Hepatocyte (in vitro differentiated cells): ENCODE measurements at places on chromosomes 5 and 9.

DNA sequence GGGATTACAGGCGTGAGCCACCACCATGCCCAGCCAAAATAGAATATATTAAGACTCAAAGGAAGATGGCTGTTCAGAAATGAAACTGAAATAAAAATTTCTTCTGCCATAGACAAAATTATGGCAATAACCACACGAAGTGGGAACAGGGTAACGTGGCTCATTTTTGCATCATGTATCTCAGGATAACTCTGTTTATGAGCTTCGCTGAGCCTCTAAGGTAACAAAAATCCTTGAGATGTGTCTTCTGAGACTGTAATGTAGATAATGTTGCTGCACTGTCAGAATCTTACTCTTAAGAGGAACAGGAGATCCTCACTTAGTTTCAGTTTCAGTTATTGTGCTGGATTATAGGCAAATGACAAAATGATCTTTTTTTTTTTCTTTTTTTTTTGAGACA lies 153.8 kb downstream of the GOLPH3 start:
- DNase-seq, result no peak

DNA sequence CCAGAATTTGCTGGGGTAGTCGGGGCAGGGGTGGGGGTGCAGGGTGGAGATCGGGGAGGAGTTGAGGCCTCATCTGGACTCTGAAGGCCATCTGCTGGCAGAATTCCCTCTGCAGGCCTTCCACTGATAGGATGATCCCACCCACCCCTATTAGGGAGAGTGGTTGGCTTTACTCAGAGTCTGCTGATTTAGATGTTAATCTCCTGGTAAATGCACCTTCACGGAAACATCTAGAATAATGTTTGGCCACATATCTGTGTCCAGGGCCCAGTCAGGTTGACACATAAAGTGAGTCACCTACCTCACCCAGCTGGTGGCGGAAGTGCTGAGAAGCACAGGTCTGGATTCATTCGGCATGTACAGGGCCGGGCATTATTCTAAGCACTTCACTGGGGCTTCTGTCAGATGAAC lies 50.0 kb downstream of the DAPK1 start:
- DNase-seq, result peak; percentile 76

- DNase-seq, result no peak
These were observed 220.8 kb downstream of the DIRAS2 start for GRCh38 chr9:90421786-90422185.

DNA sequence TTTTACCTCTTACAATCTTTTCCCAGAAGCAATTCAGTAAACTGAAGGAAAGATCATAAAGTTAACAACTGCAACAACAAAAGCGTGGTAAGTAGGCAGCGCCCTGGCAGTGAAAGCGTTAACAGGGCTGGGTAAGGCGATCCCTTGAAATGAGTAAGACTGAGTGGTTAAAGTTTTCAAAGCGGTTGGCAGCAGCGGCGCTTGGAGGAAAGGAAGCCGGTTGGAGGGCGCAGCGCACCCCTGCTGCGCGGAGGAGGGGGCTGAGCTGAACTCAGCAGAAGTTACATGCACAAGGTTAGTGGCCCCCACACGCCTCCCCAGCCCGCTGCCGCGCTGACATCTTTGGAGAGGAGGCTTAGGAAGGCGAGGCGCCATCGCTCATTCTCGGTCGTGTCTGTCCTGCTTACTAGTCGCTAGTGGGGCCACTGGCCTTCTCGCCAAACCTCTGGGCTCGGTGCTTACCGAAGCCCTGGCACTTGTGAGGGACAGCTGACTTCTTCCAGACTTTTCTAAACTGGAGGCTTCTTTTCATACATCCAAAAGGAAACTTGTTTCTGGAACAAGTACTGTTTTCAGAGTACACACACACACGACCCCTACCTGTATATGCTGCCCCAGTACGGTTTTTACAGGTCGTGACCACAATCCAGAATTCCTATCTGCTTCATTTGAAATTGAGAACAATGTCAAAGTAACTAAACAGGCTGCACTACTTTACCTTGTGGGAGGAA lies at the start of gene SH3RF2:
SH3RF2 (plus strand) TSS at position 178 of the 731 bp plus-strand sequence. CDS start 1,351 bp downstream, outside the sequence.
- peak; percentile 85 for DNase-seq

- DNase-seq, result no peak
These were observed 84.9 kb upstream of the GLIS3 start for GRCh38 chr9:4384750-4385149.

- DNase-seq, result no peak
These were observed 26.8 kb upstream of the SLC12A7 start for GRCh38 chr5:1138445-1139245.

DNA sequence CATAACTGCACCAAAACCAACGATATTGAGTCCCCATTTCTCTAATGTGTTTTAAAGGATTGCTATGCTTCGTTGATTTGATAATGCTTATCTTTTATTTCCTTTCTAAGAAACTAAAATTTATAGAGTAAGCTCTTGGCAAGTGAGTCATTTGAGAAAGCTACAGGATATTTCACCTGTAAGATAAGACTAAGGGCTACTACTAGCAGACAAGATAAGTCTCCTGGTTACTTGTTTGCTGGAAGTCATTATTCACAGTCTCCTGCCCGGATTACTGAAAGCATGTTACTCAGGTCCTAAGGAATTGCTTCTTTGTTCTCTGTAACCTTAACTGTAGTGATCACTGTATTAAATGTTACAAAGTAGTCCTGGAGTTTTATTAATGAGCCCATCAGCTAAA lies 315.9 kb upstream of the RASA1 start:
- no peak for DNase-seq

GRCh38 chr5:97338729-97339128 lies 155.7 kb upstream of the RIOK2 start:
- no peak for DNase-seq

- no peak for DNase-seq
These were observed 105.1 kb downstream of the MSX2 start for GRCh38 chr5:174829511-174829864.

GRCh38 chr9:86730163-86730928 lies 217.0 kb downstream of the GAS1 start:
- no peak for DNase-seq

- peak; percentile 71 for DNase-seq
These were observed 144.9 kb downstream of the MYO10 start for GRCh38 chr5:16791036-16791705.

- DNase-seq, result no peak
These were observed 40.0 kb upstream of the MYO10 start for GRCh38 chr5:16975950-16976624.

- no peak for DNase-seq
These were observed 53.7 kb downstream of the SPATA31C2 start for GRCh38 chr9:88084357-88085183.

GRCh38 chr5:148397968-148398595 lies 14.3 kb downstream of the FBXO38 start:
- DNase-seq, result peak; percentile 35

GRCh38 chr5:74169701-74170100 lies 470.8 kb downstream of the ENC1 start:
- DNase-seq, result no peak

DNA sequence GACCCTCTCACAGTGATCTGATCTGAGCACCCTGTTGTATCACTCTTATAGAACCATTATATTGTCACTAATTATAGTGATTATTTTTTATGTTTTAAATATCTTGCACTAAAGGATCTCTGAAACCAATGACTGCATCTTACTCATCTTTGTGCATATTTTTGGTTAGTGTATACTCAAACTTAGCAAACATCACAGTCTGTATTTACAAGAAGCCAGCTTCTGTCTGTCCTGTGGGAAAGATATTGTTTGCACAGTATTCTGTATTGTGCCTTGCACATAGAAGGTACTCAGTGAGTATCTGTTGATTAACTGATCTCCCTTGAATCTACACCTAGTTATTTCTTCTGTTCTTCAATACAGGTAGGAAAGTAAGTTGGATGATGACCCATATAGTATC lies 131.5 kb downstream of the PAM start:
- no peak for DNase-seq

- no peak for DNase-seq
These were observed 29.0 kb downstream of the PSAT1 start for GRCh38 chr9:78325846-78326360.

DNA sequence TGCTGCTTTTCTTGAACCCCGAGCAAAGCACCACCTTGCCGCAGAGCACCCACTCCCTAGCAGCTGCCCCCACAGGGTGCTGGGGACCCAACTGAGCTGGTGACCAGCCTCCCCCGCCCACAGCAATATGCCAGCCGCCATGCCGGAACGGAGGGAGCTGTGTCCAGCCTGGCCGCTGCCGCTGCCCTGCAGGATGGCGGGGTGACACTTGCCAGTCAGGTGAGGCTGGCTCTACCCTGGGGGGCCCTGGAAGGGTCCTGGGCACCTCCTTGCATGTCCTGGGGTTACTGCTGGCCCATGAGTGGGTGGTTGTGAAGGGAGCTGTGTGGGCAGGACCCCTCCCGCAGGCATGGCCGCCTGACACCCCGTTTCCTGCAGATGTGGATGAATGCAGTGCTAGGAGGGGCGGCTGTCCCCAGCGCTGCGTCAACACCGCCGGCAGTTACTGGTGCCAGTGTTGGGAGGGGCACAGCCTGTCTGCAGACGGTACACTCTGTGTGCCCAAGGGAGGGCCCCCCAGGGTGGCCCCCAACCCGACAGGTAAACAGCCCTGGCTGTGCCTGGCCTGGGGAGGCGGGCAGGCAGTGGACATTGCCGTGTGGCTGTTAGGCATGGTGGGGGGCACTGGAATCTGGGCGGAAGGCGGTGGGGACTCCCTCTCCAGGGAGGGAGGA lies 7.2 kb downstream of the EGFL7 start:
- DNase-seq, result no peak

- no peak for DNase-seq
These were observed 5.8 kb upstream of the NKD2 start for GRCh38 chr5:1002836-1003235.

- no peak for DNase-seq
These were observed 14.4 kb downstream of the HNRNPK start for GRCh38 chr9:83965350-83966208.

- no peak for DNase-seq
These were observed 245.0 kb downstream of the FAM114A2 start for GRCh38 chr5:153793699-153794098.

GRCh38 chr9:89374176-89374575 lies 55.9 kb downstream of the SECISBP2 start:
- no peak for DNase-seq

DNA sequence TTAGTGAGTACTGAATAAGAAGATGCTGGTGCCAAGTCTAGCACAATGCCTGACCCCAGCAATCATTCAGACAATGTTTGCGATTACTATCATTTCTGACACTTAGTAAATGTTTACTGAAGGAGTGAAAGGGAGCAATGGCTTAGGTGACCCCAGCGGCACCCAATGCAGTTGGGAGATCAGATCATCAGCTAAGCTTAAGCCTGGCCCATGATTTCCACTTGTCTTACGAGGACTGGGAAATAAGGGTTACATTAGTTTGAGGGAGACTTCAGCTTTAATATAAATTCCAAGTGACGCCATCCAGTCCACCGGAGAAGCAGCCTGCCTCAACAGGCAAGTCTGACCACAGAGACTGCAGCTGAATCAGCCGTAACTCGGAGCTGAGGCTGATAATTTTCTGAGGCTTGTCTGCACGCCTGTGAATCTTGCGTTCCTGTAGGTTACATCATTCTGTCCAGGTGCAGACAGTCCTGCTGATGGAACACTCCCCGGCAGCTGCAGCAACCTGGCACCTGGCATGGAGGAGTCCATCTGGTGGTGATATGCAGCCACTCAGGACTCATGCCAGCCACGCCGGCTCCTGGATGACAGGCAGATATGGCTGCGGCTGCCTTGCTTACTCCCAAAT lies 34.9 kb upstream of the FGF1 start:
- DNase-seq, result peak; percentile 47

- DNase-seq, result no peak
These were observed 104.7 kb downstream of the EFNA5 start for GRCh38 chr5:107565791-107566767.

GRCh38 chr9:127149010-127149409 lies 26.6 kb upstream of the ANGPTL2 start:
- DNase-seq, result no peak

GRCh38 chr9:90893706-90894105 lies 92.1 kb downstream of the SYK start:
- no peak for DNase-seq

GRCh38 chr9:100074093-100074492 lies 24.7 kb downstream of the ERP44 start:
- no peak for DNase-seq

- no peak for DNase-seq
These were observed 631.2 kb upstream of the CCNG1 start for GRCh38 chr5:162806195-162806594.

GRCh38 chr9:135077497-135078200 lies 9.8 kb upstream of the OLFM1 start:
- peak; percentile 68 for DNase-seq

GRCh38 chr9:108933231-108933717 lies 650 bp downstream of the ELP1 start:
- DNase-seq, result peak; percentile 56

DNA sequence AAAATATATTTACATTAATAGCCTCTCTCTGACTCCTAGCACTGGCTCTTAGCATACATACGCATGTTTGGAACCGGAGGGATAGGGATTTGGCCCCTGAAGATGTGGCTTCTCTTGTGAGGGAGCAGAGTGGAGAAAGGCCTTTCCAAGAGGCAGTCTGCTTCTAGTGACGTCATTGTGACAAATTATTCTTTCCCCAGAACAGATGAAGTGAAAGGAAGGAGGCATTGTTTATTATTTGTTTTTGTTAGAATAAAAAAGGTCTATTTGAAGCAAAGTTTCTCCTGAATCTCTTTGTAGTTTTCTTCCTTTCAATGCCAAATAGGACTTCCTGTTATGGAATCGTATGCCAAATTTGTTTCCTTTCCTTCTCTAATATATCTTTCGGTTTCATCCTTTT lies 361.6 kb downstream of the ICE1 start:
- no peak for DNase-seq

- peak; percentile 78 for DNase-seq
These were observed 2.4 kb downstream of the NFIL3 start for GRCh38 chr9:91421128-91421765.

DNA sequence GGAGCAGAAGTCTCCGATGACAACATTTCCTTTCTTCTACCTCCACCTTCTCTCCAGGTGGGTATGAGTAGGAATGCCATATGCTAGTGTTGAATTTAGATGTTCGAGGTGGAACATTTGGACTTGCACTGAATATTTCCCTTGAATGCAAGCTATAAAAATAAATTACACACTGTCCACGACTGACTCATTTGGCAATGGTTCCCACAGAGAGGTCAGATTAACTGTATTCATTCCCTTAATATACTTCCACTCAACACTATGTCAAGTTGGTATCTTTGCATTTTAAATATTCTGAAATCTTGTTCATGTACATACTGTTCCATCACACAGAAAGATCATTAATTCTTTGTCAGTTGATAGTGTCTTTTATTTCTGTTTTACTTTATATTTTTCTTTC lies 222.6 kb upstream of the PIK3R1 start:
- no peak for DNase-seq

- peak; percentile 1 for DNase-seq
These were observed 73.2 kb downstream of the WNK2 start for GRCh38 chr9:93256878-93257807.
